ENCODE measurements at places on chromosomes 11 and 22.

- no peak for DNase-seq
These were observed 10.1 kb downstream of the RPS13 start for GRCh38 chr11:17067417-17067816.

GRCh38 chr11:96067160-96067559, 143.3 kb upstream of the MTMR2 start:
- no peak for DNase-seq

DNA sequence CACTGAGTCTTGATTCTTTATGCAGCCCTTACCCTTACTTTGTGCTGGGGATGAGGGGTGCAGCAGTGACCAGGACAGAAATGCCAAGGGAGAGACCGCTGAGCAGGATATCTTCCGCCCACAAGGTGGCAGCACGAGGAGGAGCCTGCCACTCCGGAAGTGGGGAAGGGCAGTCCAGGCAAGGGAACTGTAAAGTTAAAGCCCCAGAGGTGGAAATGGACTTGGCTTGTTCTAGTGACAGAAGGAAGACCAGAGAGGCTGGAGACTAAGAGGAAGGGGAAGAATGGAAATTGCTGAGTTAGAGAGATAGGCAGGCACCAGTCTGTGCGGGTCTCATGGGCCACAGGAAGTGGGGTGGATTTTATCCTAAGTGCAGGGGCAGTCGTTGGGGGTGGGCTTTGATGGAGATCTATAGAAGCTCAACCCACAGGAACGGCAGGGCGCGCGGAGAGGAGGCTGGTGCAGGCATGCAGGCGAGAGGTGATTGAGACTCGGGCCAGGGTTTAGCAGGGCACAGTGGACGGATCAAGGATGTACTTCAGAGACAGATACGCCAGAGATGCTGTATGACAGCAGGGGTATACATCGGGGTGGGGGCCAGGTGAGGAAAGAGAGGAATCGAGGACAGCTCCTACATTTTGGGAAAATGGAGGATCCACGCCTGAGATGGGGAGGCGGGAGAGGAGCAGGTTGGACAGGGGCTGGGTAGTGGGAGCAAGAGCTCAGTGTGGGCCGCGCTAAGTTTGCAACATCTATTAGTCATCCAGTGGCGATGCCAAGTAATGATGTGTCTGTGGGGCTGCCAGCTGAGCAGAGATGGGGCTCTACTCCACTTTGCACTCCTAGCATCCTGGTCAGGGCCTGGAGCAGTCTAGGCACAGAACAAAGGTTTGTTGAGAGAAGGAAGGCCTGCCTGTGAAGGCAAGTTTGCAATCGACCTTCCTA, 3.3 kb upstream of the GRK2 start:
- peak; percentile 90 for DNase-seq

- no peak for DNase-seq
These were observed 13.8 kb downstream of the JAML start for GRCh38 chr11:118211006-118211405.

DNA sequence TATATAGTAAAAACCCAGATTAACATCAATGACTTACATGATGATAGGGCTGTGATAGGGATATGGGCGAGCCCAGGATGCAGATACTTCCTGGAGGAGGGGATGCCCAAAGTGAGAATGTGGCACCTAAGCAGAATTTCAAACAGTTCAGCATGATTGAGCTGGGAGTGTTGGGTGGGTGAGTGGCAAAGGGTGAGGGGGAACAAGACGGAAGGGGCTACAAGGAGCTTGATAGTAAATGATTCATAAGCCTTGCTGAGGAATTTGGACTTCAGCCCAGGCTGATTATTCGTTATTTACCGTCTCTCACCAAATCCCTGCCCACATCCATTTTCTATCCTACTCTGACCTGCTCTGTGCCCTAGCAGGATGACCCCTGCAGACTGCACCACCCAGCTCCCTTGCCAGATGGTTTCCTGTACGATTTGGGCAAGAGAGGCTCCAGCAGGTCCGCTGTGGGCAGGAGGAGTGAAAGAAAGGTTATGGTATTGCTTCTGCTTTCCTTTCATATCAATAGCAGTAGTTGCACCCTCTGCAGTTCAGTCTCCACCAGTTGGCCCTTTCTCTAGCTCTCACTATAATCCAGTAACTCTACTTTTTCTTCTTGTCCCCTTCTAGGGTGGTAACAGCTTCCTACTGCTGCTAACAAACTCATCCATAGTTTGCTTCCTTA, 30.3 kb upstream of the SIK2 start:
- no peak for DNase-seq

All from T47D (cell line).